NCI-H460 (cell line): ENCODE measurements at places on chromosomes 5 and 9.

GRCh38 chr5:154714266-154714986, 40.8 kb upstream of the LARP1 start:
- DNase-seq = no peak

DNA sequence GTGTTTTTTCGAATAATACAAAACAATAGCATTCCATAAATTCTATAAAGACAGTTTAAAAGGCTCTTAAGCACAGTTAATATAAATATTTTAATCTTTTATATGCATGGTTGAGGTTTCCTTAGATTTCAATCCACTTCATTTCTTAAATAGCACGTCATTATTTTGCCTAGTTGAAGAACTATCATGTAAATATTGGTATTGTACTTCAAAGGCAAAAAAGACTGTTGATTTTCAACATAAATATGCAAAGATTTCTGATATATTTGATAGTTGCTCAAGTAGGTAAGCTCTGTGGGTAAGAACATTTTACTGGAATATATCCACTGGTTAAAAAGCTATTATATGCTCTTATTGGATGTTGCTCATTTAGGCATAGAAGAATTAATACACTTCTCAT, 458.6 kb downstream of the NR2F1-AS1 start:
- no peak for DNase-seq

- no peak for DNase-seq
Observed at GRCh38 chr5:177116631-177117373, 16.8 kb upstream of the NSD1 start.

GRCh38 chr5:42951293-42951840, 88.8 kb downstream of the ANXA2R start:
- no peak for DNase-seq

GRCh38 chr5:143110591-143110990, 292.9 kb downstream of the NR3C1 start:
- no peak for DNase-seq

- no peak for DNase-seq
Observed at GRCh38 chr9:17332115-17332514, 197.3 kb downstream of the CNTLN start.

DNA sequence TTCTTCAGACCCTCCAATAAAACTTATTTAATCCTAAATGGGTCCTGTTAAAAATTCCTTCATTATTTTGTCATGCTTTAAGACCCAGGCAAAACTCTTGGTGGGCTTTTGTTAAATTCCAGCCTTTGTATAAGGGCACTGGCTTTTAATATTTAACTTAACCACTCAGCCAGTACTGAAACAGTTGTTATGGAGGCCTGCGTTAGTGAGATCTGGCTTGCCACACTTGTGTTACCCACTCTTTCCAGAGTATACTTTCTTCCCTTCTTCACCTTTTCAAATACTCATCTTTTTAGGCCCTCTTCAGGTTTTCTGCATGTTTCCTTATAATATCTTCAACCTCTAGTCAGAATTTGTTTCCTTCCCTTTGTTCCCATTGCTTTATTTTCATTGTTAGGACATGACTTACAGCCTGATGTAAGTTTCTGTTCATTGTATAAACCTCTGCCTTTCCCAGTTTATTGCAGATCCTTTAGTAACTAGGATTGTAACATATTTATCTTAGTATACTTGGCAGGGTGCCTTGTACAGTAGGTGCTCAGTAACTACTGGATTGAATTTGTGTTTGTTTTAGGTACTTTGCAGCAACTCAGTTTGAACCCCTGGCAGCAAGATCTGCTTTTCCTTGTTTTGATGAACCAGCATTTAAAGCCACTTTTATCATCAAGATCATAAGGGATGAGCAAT, 48.8 kb downstream of the LNPEP start:
- no peak for DNase-seq

DNA sequence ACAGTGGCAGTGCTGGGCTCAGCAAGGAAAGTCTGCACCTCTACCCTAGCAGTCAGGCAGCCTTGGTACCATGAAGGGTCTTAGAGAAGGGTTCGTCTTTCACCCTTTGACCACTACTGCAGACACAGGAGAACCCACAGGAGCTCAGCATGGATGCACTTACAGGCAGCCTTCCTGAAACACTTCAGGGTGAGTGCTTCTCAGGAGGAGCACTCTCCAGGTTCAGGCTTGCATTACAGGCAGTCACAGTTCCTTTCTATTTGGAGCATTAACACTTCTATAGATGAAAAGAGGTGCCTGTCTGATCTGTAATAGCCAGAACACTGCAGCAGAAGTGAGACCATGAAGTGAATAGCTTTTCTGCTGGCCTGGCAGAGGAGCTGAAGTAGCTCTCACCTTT, 8.7 kb upstream of the CYLC2 start:
- no peak for DNase-seq

DNA sequence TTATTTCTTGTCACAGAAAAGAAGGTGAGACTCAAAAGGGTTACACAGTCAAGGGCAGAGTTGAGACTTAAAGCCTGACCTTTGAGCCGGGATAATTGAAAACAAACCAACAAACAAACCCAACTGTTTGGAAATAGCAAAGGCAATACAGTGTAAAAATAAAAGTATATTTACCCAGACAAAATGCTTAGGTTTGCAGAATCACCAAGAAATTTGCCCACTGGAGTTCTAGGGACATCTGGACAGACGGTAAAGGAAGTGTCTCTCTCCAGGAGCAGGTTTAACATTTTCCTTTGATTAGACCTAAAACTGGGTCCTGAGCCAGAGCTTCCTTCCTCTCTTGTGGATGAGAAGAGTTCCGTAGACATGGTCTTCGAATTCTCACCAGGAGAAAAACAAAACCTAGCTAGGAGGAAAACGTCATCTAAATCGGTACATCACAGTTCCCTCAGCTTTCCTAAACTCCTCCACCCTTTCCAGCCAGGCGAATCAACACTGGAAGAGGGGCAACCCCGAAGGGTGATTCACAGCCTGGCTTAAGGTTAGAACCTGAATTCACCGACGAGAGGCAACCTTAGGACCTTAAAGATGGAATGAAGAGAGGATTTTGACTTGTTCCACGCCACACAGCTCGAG, 673 bp downstream of the CDC25C start:
- DNase-seq = no peak

- no peak for DNase-seq
Observed at GRCh38 chr5:38330207-38330606, 71.8 kb downstream of the EGFLAM start.

- DNase-seq = no peak
Observed at GRCh38 chr9:133604856-133605255, 4.3 kb downstream of the FAM163B start.

GRCh38 chr5:127894461-127894860, 189.1 kb upstream of the SLC12A2 start:
- DNase-seq = no peak

GRCh38 chr5:148467958-148468357, 84.2 kb downstream of the FBXO38 start:
- DNase-seq = no peak

GRCh38 chr5:116372931-116373597, 201.6 kb downstream of the SEMA6A start:
- no peak for DNase-seq

DNA sequence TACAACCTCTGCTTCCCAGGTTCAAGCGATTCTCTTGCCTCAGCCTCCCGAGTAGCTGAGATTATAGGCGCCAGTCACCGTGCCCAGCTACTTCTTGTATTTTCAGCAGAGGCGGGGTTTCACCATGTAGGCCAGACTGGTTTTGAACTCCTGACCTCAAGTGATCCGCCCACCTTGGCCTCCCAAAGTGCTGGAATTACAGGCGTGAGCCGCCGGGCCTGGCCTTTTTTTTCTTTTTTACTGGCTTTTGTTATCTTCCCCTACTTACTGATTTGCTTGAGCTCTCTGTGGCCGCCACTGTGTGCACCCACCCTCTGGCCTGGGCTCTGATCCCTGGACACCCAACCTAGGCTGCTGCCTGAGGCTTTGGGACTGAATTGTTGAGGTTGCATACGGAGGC, 60.3 kb downstream of the ANKRD33B start:
- no peak for DNase-seq
